ENCODE measurements at places on chromosomes 6 and 20.

DNA sequence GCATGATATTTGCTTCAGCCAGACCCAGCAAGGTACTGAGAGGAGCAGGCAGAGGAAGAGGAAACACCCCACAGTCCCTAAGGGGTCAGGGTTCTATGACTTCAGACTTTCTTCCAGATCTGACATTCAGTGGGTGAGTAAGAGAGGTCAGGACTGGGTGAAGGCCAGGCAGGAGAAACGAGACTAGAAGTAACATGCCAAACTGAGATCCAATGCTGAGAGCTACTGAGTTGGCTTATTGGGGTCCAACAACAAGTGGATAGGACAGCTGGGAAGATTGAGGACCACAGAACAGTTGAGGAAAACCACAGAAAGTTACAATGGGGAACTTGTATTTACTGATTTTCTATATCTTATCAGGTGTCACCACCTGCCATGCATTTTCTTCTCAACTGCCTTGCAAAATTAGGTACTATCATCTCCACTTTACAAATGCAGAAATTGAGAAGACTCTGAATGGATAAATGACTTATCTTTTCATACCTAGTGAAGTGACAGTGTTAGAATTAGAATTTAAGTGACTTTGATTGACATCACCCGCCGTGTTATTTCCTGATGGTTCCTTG, 43.8 kb upstream of the HIVEP1 start:
- DNase-seq, result no peak

GRCh38 chr6:4272996-4273395, 137.6 kb upstream of the ECI2 start:
- DNase-seq, result no peak

- DNase-seq, result no peak
Observed at GRCh38 chr6:44275749-44276648, 5.7 kb downstream of the TMEM151B start.

GRCh38 chr20:33518071-33518470, 28.2 kb downstream of the CBFA2T2 start:
- no peak for DNase-seq

GRCh38 chr20:50725724-50726005, 5.7 kb upstream of the PARD6B start:
- no peak for DNase-seq

DNA sequence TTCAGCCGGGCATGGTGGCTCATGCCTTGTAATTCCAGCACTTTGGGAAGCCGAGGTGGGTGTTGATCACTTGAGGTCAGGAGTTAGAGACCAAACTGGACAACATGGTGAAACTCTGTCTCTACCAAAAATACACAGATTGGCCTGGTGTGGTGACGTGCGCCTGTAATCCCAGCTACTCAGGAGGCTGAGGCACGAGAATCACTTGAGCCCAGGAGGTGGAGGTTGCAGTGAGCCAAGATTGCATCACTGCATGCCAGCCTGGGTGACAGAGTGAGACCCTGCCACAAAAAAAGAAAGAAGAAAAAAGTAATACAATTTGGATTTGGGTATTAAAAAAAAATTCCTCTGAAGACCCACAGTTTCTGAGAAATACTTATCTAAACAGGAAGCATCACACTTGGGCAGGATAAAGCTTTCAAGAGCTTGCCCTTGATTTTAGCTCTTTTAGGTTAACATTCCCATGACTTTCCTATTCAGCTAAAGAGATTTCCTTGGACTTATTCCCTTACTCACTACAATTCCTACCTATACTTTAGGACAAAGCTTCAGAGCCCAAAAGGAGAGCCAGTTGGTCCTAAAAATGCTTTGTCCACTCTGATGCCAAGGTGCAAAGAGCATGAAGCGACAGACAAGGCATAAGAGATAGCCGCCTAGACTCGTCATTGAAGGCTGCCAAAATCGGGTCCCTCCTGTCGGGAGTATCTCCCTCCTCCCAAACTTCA, 1.9 kb downstream of the ELOVL2 start:
- no peak for DNase-seq

DNA sequence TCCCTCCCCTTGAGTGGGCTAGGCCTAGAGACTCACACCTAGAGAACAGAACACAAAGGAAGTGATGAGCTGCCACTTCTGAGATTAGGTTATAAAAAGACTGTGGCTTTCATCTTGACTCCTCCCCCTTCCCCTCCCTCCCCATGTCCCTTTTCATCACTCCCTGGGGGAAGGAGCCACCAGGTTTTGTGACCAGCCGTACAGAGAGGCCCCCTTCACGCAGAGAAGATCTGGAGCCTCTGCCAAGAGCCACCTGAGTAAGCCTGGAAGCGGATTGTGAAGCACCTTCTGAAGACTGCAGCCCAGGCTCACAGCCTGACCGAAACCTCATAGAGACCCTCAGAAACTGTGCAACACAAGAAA, 118.4 kb upstream of the NXT1 start:
- no peak for DNase-seq

- DNase-seq, result no peak
Observed at GRCh38 chr20:50360218-50360672, 149.9 kb upstream of the PTPN1 start.
